Foreskin fibroblast (primary cell): ENCODE measurements at places on chromosomes 16 and 17.
A peak's percentile ranks its signal among the peaks of the same experiment; 100 is the strongest.

DNA sequence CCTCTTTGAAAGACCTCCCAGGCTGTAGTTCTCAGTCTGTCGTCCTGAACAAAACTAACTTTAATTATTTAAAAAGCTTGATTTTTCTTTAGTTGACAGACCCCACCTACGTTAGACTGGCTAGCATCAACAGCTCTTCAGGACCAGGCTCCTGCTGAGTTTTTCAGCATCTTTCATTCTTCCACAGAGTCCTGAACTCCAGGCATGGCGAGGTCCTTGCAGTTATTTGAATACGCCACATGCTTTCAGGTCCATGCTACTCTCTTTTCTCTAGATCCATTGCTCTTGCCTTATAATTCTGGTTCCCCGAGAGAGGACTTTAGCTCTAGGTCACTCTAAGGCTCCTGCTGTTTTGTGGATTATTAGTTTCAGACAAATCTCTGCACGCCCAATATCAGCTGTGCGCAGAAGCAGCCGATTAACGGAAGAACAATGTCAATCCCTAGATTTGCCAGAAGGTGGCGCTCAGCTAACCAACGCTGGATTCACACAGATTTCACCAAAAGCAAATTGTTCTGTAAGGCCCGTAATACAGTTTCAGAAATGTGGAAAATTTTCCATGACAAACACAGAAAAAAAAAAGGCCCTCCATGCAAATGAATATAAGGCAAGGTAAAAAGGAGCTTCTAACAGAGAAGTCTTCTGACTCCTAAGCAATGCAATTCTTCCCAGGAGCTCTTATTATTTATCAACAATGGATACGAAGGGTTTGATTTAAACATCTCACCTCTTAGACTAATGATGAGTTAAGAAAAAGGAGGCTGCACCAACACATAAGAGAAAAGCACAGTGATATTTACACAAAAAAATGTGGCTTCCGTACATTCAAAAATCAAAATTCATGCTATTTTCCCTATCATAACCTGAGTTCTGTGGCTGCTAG lies 33.5 kb upstream of the BCO1 start:
- DNase-seq, result peak; percentile 86

- DNase-seq, result no peak
Observed at GRCh38 chr17:50020841-50021599, 26.0 kb upstream of the DLX3 start.

DNA sequence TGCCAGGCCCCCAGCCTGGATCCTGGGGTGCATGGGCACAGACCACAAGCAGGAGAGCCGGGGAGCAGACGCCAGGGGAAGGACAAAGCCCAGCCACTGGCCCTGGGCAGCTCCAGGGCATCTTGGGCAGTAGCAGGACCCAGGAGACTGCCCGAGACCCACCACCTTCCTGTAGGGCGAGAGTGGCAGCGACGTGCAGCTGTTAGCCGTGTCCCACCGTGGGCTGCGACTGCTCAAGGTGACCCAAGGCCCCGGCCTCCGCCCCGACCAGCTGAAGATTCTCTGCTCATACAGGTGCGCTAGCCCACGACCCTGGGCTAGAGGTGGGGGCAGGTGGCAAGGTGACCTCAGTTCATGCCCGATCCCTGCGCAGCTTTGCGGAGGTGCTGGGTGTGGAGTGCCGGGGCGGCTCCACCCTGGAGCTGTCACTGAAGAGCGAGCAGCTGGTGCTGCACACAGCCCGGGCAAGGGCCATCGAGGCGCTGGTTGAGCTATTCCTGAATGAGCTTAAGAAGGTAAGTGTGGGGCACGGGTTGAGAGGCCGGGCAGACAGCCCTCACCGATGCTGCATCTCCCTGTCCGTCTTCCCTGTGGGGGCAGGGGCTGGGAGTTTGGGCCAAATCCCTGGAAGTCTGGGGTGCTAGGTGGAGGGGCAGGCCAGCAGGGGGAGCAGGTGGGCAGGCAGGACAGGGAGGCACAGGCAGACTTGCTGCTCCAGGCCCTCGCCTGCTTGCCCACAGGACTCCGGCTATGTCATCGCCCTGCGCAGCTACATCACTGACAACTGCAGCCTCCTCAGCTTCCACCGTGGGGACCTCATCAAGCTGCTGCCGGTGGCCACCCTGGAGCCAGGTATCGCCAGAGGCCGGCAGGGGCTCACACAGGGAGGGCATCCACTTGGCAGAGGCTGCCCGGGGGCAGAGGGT lies 13.5 kb upstream of the SMIM5 start:
- DNase-seq, result peak; percentile 14

GRCh38 chr17:38449364-38449763 lies 21.1 kb downstream of the ARHGAP23 start:
- peak; percentile 64 for DNase-seq

- no peak for DNase-seq
Observed at GRCh38 chr16:178668-179015, 1.6 kb upstream of the HBQ1 start.
